ENCODE measurements at places on chromosomes 12 and 14.
A peak's percentile ranks its signal among the peaks of the same experiment; 100 is the strongest.

GRCh38 chr14:96564389-96564788 is 62.2 kb downstream of the PAPOLA start:
- no peak for DNase-seq

DNA sequence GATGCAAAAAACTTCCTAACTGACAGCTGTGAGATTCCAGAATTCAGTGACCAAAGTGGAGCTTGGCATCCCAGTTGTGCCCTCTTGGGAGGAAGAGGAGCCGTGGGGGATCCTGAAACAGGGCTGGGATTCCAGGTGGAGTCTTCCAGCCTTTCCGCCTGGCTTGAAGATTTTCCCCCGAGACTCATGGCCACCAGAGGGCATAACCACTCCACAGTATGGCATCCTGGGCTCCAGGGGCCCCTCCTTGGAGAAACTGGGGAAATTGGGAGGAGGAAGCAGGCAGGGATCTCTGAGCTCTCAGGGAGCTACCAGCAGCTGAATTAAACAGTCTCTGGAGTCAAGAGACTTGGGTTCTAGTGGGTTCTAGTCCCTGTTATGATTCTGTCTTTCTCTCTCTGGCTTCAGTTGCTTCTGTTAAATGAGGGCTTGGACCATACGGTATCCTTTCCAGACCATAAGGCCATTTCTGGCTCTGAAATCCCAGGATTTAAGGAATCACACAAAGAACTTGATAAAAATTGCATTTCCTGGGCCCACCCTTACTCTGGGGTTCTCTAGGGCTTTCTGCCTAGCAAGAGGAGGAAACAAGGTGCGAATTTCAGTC is 2.6 kb upstream of the TAMALIN start:
- peak; percentile 83 for DNase-seq

GRCh38 chr12:132078190-132078589 is 65.9 kb downstream of the DDX51 start:
- DNase-seq, result no peak

GRCh38 chr12:131747276-131748177 is 36.6 kb downstream of the SFSWAP start:
- no peak for DNase-seq

DNA sequence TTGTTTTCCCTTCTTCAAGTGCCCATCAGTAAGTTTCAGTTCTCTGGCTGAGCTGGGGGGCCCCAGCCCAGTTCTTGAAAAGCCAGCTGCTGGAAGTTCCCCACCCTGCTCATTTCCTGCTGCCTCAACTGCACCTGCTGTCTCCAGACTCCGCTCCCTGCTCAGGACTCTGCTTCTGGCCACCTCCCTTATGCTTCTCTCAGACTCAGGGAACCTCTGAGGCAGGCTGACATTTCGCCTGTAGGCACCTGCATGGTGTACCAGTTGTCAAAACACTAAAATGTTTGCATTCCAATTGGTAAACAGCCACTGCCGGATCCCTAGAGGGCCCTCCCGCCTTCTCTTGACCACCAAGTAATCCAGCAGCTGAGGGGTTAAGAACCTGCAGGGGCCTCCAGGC is 136.5 kb upstream of the VRK1 start:
- peak; percentile 48 for DNase-seq

DNA sequence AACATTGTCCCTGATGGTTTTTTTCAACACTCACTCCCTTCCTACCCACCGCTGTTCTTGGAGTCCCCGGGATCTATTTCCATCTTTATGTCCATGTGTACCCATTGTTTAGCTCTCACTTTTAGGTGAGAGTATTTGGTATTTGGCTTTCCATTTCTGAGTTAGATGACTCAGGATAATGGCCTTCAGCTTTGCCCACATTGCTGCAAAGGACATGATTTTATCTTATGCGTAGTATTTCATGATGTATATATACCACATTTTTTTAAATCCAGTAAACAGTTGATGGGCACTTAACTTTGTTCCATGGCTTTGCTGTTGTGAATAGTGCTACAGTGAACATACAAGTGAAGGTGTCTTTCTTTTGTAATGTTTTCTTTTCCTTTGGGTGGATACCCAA is 123.5 kb upstream of the KITLG start:
- DNase-seq, result no peak

- DNase-seq, result peak; percentile 94
Measured at GRCh38 chr14:23366426-23366921, 1.5 kb upstream of the EFS start.

- DNase-seq, result peak; percentile 85
Measured at GRCh38 chr12:2752676-2753371, 41.9 kb upstream of the FKBP4 start.

DNA sequence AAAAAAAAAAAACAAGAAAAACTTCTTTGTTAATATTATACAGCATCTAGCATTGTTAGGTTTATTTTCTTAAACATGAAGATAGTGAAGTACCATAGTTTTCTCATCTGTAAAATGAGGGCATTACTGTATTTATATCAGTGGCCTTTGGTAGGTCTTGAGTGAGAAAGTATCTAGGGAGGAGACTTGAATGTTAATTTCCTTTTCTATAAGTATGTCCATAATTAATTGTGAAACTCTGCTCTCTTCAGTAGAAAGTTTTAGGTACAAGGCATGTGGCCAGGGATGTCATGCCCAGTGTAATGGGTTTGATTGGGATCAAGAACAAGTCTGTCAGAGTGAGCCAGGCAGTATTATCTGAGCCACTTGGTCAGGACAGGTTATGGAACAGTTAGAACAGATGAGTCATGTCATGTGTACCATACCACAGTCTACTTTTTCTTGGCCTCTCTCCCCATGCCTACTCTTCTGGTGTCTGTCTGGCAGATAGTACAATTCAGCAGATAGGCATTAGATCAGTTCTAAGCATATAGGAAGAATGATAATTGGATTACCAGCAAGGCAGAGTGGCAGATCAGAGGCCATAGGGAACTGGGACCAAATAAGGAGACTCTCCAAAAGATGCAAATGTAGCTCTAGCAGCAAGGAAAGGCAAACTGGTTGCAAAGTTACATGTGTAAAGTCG is 30.4 kb downstream of the FBXO34 start:
- peak; percentile 29 for DNase-seq

GRCh38 chr12:74539261-74539660 is 1.6 kb downstream of the ATXN7L3B start:
- peak; percentile 34 for DNase-seq

DNA sequence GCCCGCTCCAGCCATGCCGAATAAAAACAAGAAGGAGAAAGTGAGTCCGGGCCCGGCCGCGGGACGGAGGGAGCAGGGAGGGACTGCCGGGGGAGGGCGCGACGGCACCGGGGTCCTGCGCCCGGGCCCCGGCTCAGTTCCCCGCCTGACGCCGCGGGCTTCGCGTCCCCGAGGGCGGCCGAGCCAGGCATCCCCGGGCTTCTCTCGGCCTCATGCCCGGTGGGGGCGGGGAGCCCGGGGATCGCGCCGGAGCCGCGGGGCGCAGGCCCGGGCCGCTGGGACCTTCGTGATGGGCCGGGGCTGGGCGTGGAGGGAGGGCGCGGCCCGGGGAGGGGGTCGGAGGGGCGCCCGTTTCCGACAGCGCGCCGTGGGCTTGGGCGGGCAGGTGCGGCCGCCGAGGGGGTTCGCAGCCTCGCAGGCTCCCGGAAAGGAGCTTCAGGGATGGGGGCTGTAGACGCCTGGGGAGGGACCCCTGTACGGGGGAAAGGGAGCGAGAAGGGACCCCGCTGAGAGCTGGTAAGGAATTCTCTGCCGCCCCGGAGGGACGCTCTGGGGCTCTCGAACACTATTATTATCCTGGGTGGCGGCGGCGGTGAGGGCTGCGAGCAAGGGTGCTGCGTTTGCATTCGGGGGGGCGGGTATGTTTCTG is 496 bp downstream of the PPP2R5C start:
- no peak for DNase-seq

GRCh38 chr12:20585913-20586312 is 109.2 kb upstream of the SLCO1C1 start:
- no peak for DNase-seq

DNA sequence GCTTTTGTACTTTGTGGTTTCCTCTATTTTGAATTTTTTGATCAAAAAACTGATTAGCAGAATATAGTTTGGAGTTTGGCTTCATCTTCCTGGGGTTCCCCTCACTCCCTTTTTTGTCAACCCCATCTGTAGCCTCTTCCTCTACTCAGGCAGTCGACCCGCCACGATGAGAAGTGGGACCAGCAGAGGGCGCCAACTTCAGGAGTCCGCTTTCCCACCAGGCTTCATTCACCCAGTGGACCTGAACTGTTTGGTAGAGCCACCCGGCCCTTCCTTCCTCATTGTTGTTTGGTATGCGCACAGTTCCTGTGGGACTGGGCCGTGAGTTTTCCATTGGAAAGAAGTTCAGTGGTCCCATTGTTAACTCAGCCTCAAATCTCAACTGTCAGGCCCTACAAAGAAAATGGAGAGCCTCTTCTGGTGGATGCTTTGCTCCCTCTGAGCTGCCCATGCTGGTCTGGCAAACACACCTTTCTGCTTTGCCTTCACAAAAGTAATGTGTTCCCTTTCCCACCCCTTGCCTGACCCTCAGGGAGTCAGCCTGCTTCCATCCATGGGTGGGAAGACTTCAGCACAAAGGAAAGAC is 21.7 kb downstream of the TMBIM6 start:
- DNase-seq, result peak; percentile 75

DNA sequence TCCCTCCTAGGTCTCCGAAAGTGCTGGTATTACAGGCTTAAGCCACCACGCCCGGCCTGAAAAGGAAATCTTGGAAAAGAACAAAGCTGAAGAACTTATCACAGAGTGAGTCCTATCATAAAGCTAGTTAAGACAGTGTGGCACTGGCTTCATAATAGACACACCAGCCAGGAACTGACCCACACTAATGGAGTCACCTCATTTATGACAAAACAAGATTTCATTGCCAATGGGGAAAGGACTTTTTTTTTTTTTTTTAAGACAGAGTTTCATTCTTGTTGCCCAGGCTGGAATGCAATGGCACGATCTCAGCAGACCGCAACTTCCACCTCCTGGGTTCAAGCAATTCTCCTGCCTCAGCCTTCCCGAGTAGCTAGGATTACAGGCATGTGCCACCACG is 15.7 kb downstream of the KDM2B start:
- DNase-seq, result no peak

GRCh38 chr12:132886529-132887477 is 602 bp downstream of the CHFR start:
- peak; percentile 47 for DNase-seq

DNA sequence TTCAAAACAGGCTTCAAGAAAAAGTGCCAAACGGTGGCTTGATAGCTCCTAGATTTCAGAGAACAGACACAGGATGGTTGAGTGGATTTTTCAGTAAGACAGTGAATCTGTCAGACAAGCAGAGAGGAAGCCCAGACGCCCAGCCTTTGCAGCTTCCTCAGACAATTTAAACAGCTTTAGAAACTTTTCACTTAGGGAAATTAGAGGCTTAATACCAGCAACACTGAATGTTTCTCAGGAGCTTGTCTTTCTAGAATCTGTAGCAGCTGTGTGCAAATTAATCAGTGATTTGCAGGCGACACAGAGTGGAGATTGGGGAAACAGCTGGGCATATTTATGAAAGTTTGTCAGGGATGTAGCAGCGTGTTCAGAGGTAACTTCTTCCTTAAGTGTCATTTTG is 362.1 kb downstream of the GALC start:
- DNase-seq, result peak; percentile 31

DNA sequence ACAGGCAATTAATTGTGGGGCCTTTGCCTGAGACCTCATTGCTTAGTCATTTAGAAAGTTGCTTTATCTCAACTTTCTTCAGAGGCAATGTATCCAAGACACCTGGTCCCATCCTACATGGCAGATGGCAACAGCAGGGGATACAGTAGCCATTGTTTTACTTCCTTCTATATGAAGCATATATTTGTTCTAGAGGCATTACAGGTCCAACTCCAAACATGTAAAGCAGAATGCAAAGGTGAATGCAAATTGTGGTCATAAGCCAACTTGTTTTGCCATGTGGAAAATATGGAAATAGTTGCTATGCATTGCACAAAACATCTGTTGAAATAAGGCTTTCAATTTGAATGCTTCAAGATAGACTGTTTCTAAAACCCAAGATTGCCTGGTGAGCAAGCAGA is 109.8 kb upstream of the BCAT1 start:
- no peak for DNase-seq

DNA sequence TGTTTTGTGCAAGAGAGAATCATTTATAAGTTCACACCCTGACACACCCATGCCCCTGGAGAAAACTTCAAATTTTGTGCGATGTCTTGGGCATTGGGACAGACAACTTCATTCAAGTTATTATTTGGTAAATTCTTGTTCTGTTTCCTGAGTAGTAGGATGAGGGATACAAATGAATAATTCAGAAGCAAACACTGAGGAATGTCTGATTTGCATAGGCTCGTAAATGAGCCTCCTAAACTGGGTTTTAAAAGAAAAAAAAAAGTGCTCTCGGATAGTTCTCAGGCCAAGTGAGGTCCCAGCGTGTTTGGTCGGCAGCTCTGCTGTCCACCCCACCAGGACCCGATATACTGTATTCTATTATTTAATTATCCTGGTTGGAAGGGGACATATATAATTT is 134.7 kb upstream of the CPM start:
- DNase-seq, result no peak

GRCh38 chr14:103628221-103628683 is 759 bp upstream of the KLC1 start:
- DNase-seq, result peak; percentile 78

DNA sequence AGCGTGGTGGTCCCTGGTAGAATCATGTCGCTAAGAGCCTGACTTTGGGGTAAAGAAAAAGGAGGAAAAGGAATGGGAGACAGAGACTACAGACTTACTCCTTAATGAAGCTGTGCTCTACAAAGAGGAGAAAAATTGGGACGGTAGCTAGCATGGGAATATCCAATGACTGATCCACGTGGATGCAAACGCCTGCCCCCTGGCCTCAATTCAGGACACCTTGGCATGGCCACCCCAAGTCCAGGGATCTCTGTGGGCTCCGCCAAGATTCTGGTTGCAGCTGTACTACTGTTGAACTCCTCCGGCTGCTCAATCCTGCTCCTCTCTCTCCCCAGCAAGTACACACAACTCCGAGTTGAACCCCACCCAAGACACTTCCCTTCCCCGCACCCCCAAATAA is 70.5 kb upstream of the DIO3 start:
- no peak for DNase-seq

- DNase-seq, result no peak
Measured at GRCh38 chr14:61726778-61727658, 31.7 kb downstream of the HIF1A start.

DNA sequence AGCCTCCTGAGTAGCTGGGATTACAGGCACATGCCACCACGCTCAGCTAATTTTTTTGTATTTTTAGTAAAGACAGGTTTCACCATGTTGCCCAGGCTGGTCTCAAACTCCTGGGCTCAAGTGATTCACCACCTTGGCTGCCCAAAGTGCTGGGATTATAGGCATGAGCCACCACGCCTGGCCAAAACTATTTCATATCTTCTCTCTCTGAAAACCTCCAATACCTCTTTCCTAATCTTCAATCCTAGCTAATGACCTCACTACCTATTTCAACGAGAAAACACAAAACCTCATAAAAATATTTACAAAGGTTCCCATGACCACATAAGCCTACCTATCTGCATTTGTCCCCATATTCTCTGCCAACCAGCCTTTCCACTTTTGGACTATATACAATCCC is 32.3 kb upstream of the ANKS1B start:
- no peak for DNase-seq

DNA sequence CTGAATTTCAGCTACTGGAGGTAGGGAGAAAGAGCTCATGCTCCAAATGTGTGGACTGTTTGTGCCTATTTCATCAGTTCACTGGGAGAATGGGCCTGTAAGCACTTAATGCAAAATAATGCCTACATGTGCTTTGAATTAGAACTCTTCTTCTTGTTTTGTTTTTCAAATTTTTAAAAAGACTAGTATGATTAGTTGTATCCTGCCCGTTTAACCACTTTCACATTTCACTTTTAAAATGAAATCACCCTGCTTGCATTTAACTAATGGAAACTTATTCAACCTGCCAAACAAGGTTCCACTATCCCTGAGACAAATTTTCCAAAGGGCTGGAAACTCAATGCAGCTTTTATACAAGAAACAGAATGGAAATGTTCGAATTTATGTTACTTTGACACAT is 79.7 kb downstream of the SAMD4A start:
- DNase-seq, result no peak

All from mesendoderm (in vitro differentiated cells).